ENCODE measurements at places on chromosomes 2 and 18.

DNA sequence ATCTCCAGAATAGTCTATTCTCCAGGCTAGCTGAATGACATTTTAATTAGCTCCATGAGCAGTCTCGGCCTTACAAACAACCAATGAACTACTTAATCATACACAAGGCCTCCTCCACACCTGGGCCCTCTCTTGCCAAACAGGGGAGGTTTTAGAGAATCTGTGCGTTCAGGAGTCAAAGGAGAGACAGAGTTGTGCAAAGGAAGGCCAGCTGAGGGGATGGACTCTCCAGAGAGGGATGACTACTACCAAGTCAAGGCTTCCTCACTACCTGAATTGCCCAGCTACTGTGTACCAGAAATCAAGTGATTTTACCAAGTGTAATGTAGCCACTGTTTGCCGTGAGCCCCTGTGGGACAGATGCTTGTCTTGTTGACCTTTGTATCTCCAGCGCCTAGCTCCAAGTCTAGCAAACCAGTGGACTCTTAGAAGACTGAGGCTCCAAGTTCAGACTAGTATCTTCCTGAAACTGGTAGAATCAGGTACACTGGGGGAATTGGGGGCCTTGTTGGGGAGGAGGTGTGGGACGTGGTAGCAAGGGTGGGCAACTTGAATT is 123.1 kb upstream of the STON1 start:
- DNase-seq, result no peak

DNA sequence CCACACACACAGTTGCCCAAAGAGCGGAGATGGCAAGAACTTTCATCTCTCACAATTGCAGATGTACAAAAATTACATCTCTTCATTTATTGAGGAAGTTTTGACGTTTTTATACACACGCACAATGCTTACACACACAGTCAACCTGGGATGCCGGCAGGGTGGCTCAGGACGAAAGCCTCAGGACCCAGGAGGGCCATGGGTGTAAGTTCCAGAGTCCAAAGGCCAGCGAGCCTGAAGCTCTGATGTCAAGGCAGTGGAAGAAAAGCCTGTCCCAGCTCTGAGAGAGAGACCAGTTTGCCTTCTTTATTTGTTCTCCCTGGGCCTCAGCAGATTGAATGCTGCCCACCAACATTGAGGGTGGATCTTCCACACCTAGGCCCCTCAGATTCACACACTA is 10.1 kb downstream of the AMER3 start:
- no peak for DNase-seq

GRCh38 chr18:23188068-23188760 is 52.9 kb downstream of the CABLES1 start:
- DNase-seq, result no peak

DNA sequence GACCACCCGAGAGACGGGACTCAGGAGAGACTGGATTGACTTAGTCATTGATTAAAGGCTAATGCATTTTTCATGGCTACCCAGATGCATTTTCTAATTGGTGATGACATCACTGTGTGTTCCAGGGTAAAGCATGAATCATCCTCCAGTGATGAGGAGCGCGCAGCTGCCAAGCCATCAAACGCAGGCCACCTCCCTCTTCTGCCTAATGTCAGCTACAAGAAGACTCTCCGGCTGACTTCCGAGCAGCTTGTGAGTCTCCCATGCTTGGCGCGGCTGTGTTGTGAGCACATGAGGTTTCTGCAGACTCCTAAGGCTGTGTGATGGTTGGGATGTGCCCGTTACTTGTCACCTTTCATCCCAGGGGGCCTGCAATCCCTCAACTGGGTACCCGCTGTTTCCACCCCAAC is 56.4 kb downstream of the LPIN1 start:
- DNase-seq, result peak; percentile 2

DNA sequence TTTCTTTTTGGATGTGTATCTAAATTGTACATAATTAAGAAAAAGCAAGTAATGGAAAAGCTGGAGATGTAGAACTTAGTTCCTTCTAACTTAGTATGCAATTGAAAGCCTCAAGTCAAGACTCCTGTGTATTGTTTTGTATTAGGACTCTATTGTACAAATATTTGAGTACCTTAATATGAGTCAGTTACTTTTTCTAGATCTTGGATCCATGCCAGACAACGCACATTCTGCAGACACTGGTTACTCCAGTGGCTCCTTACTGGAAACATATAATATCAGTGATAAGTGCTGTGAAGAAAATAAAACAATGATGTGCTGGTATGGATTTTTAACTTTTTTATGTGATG is 1.5 kb downstream of the SLC39A10 start:
- peak; percentile 7 for DNase-seq

DNA sequence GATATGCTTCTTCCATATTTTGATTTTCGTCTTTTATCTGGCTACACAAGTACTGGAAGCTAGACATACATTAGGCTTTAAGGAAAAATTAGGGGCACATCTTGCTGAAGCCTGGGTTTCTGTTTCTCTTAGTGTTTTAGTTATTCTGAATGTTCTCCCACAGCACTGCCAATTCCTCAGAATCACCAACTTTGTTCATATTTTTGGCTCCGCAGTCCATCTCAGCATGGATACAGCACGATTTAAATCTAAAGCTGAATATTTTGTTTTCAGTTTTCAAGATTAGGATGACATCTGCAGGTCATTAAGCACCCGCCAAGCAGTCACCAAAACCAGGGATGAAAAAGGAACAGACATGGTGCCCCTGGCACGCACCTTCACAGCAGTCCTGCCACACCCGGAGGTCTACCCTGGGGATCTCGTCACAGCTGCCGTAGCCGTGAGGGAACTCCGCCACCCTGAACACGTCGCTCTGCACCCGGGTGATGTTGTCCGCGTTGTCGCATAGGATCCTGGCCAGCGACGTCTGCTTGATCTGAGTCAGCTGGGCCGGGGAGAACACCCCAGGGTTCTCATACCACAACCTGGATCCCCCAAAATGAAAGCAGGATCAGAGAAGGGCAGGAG is 101.2 kb downstream of the PXDN start:
- DNase-seq, result no peak

DNA sequence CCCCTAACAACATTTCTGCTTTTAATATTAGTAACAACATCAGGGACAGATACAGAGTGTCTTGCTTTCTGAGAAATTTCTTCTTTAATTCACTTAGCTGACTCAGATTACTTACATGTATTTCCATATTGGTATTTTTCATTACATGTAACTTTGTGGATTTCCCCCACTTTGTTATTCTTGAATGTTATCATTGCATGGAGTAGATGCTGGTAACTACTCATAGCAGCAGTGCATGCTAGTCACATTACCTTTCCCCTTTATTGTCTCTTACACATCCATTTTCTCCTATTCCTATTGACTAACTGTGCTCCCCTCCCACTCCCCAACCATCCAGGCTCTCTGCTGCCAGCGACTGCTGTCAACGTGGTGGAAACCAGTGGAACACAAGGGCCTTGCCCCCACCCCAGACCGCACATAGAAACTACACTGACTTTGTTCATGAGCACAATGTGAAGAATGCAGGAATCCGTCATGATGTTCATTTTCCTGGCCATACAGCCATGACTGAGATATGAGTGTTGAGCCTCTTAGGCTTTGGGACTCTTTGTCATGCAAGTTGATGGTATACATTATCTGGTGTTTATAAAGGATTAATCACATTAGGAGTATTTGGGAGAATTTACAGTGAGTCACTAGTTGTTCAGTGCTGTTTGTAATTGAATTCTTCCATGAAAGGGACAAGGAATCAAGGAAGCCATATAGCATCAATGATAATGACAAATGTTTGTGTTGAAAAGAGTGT is 91.0 kb downstream of the EPB41L5 start:
- DNase-seq, result no peak

DNA sequence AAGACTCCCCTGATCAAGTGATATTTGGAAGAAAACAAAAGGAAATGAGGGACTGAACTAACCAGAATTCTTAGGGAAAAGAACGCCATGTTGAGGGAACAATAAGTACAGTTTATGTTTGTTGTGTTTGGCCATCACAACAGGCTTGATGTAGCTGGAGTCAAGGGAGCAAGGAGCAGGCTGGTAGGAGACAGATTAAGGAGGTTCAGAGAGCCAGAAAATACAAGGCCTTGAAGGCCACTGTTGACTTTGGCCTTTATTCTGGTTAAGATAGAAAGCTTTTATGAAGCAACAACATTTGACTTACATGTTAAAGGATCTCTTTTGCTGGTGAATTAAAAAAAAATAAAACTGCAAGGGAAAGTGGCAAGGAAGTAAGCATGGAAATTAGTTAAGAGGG is 754.1 kb upstream of the SLC8A1 start:
- DNase-seq, result no peak

- no peak for DNase-seq
Measured at GRCh38 chr2:231127936-231128335, 3.1 kb upstream of the HTR2B start.

DNA sequence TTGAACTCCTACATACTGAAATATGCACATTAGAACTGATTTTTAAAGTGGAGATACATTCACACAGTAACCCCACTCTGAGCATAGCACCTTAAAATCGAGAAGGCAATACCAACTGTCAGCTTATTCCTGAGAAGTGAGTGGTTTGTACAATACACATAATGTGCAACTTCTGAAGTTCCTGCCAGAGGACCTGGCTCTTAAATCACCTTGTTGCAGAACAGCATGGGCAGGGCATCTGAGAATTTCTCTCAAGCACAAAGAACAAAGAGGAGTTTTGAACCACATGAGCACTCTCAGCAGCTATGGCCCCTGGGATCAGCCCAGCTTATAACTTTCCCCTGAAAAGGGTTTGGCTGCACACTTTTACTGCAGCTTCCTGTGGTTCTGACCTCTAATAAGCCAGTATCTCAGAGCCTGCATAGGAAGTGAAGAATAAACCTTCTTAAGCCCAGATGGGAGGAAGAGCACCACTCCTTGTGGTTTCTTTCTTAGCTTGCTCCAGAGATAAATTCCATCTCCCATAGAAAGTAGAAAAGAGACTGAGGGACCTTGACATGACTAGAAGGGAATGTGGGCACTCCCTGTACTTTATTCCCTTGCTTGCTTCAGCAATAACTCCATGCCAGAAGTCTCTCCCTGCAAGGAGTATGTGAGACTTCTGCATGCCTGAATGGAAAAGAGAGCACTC is 862.3 kb downstream of the SUCLG1 start:
- DNase-seq, result peak; percentile 13

DNA sequence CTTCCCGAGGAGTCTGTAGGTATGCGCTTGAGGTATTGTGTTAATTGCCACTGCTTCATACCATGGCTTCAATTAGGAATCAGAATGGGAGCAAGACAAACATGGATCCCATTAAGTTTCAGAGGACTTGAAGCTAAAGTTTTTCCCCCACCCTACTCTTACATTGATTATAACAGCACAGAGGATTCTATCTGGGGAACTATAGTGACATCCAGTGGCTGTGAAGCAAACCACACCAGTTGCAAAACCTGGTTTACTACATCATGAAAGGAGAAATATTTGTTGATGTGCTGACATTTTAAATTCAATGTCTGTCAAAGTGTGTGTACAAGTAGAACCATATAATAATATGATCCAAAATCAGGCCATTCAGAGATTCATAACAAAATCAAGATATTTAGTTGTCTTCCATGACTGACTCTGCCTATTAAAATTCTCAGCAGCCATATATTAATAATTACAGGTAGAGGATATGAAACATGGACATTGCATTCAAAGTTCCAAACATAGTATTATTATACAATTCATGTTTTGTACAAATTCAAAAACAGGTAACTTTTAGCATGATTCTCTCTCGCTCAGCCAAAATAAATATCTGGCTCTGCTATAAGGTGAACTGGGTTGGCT is 82.9 kb downstream of the GRB14 start:
- no peak for DNase-seq

- no peak for DNase-seq
Measured at GRCh38 chr18:46322411-46322891, 218.3 kb downstream of the HAUS1 start.

- no peak for DNase-seq
Measured at GRCh38 chr2:194079989-194080388, 1577.0 kb upstream of the SLC39A10 start.

DNA sequence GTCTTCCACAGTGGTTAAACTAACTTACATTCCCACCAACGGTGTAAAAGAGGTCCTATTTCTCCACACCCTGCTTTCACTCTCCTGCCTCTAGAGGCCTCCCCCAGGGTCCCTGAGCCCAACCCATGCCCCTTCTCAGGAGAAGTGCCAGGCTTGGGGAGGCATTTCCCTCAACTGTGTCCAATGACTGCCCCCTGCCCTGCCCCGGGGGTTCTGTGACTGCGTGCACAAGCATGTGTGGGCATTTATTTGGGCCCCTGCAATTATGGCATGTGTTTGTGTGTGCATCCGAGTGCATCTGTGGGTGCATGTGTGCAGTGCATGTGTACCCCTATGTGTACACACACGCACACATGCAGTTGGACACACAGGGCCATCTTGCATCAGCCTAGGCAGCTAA is 57.3 kb downstream of the INHBB start:
- DNase-seq, result no peak

DNA sequence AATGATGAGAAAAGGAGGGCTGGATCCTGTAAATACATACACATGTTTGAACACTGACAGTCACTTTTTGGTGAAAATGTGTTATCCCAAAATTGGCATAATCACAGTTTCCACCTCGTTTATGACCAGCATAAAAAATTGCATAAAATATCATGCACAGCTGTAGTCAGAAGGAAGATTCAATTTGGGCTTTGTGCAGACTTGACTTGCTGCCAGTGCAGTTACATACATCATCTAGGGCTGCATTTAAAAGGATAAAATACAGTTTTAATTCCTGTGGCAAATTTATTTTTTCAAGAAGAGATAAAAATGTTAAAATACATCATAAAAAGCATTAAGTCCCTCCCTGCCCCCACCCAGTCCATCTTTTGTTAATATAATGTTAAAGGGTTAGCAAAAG is 103.8 kb downstream of the VWC2L start:
- DNase-seq, result peak; percentile 28

DNA sequence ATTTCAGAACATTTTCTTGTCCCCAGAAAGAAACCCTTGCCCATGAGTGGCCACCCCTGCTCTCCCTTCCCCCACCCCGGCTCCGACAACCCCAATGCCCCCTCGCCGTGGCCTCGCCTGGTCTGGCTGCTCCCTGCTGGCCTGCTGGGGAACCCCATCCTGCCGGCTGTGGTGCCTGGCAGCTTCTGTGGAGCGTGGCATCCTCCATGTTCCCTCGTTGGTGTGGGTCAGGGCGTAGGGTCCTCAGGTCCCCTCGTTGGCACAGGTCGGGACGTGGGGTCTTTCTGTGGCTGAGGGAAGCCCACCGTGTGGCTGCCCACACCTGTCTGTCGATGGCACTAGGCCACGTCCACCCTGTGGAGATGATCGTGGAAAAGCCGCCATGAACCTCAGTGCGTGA is 61.9 kb downstream of the NFATC1 start:
- DNase-seq, result no peak

DNA sequence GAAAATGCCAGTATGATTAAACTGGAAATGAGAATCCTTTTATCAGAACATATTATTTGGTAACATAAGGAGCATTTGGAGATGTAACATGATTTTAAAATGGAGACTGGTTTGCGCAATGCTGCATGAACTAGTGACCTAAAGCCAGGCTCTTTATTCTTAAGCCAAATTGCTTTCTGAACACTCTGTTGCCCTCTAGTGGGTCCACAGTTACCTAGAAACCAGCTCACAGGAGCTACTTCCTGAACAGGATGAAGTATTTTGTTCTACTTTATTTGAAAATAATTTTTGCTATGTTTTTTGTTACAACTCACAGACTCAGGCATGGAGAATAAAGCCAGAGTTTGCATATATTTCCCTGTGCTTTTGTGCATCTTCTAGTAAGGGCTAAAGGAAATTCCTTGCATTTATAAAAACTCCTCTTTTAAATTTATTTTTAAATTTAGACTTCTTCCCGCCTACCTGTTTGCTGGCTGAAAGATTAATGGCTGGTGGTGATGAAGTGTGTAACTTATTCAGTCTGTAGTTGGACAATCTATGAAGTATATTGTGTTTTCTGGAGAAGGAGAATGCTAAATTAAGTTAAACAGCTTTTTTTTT is 146.7 kb downstream of the PARD3B start:
- DNase-seq, result peak; percentile 56

All from skin of body (tissue), 3 donors.